ENCODE measurements at places on chromosomes 2 and 18.

DNA sequence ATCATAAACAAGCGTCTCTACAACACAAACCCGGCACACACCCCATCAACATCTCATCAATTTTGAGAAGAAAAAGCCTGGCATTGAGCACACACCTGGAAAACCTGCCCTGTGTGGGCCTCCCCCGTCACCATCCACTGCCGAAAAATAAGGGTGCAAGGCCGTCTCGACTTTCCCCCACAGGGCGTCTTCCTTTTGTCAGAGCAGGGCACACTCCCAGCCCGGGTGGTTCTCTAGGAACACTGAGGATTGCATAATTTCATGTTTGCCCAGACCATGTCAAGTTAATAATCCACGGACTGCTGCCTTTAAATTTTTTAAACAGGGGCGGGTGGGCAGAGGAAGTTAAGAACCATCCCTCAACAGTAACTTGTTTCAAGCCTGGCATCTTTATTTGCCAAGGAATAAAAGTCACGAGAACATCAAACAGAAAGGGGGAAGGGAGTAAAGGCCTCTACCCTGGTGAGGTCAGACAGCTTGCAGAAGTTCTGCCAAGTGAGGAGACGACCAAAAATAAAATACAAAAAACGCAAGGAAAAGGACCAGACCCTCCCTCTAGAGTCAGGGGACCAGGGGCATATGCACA is 2.1 kb downstream of the TFCP2L1 start:
- no peak for DNase-seq

GRCh38 chr18:73717570-73717969 is 430.1 kb downstream of the FBXO15 start:
- DNase-seq, result no peak

- DNase-seq, result no peak
These were observed 35.2 kb downstream of the MTHFD2 start for GRCh38 chr2:74233648-74234047.

DNA sequence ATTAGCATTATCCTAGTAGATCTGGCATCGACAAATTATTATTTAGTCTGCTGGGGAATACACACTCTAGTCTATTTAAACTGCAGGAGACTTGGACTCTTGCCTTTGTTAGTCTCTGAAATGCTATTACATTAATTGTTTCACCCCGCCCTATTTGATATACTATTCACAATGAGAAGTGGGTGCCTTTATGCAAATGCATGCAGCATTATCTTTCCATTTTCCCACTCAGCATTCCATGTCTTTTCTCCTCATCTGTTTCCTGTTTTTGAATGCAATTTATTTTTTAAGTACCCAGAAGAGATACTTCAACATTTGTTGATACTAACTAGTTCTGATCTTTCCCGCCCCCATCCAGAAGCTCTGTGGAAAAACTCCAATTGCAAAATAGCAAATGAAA is 395.3 kb upstream of the NXPH2 start:
- no peak for DNase-seq

- no peak for DNase-seq
These were observed 4.4 kb downstream of the HDLBP start for GRCh38 chr2:241310917-241311566.

DNA sequence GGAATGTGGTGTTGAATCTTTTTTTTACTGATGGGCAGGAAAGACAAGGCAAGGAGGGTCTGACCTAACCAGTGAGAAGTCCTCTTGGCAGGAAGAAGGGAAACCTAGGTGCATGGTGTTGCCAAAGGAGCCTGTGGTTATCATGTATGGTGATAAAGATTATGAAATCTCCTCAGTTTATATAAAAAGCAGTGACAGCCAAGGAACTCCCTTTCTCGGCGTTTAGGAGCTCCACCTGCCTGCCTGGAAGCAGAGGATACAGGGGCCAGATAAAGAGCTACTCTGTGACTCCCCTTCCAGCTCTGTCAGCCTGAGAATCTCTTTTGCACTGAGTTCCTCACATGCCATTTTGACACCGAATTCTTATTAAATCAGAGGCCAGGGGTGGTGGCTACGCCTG is 26.1 kb downstream of the COLEC12 start:
- no peak for DNase-seq

GRCh38 chr2:127932199-127932876 is 46.6 kb upstream of the AMMECR1L start:
- no peak for DNase-seq

GRCh38 chr2:156841321-156841720 is 405.1 kb downstream of the GPD2 start:
- DNase-seq, result no peak

- DNase-seq, result no peak
These were observed 194.9 kb downstream of the LRATD1 start for GRCh38 chr2:14827226-14828023.

DNA sequence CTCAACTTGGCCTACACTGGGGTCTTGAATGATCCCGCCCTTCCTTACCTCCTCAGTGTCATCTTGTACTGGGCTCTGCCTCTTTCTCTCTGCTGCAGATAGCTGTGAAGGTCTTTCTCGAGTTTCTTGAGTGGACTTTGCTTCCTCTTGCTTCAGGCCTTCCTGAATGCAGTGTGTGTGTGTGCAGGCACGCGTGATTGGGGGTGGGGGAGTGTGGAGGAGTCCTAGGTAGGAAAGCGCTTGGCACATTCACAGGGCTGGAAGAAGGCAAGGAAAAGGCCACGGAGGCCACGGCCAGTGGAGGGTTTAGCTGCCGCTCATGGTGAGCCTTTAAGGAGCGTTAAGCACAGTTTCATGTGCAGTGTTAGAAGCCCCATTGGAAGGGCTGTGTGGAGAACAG is 5.5 kb downstream of the RALB start:
- no peak for DNase-seq

DNA sequence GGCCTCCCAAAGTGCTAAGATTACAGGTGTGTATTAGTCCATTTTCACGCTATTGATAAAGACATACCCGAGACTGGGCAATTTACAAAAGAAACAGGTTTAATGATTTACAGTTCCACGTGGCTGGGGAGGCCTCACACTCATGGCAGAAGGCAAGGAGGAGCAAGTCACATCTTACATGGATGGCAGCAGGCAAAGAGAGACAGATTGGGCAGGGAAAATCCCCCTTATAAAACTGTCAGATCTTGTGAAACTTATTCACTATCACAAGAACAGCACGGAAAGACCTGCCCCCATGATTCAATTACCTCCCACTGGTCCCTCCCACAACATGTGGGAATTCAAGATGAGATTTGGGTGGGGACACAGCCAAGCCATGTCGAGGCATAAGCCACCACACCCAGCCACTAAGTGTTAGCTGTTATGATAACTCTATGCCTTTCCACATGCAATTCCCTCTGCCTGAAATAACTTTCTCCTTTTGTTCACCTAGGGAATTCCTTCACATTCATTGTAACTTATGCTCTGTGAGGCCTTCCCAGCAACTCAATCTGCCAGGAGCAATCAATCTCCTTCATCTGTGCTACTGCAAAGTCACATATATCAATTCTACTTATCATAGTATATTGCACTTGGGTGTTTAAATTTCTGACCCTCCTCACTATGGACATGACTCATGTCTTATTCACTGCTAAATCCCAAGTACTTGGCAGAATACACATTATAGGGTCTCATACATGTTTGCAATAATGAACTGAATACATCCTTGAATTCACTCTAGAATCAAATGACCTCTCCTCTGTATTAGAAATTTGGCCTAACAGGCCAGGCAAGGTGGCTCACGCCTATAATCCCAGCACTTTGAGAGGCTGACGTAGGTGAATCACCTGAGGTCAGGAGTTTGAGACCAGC is 7.4 kb downstream of the MCEE start:
- no peak for DNase-seq

- DNase-seq, result no peak
These were observed 1.5 kb upstream of the DGUOK start for GRCh38 chr2:73925033-73925704.

DNA sequence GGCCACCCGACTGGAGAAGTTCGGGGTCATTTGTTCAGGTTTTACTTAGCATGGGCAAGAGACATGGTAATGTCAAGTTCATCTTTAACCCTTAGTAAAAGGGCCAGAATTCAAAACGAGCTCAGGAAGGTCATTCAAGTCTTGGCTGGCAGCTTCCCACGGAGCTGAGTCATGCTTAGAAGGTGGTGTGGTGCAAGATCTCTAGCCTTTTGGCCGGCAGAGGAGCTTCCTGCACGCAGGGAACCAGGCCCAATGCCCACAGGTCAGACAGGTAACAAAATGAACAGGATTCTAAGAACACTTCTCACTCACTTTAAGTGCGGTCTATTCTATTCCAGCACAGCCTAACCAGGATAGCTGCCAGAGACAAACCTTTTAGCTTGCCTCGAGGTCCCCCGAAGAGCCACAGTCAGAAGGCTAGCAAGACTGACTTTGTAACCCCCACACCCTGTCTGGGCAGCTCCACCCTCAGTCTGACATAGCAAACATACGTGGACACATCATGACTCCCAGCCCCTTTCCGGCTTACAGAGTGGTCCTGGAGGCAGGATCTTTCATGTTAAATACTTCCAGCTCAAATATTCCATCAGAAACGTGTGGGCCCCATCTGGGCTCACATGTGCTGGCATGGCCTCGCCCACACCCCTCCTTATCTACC is 292.7 kb downstream of the BCL11A start:
- no peak for DNase-seq

DNA sequence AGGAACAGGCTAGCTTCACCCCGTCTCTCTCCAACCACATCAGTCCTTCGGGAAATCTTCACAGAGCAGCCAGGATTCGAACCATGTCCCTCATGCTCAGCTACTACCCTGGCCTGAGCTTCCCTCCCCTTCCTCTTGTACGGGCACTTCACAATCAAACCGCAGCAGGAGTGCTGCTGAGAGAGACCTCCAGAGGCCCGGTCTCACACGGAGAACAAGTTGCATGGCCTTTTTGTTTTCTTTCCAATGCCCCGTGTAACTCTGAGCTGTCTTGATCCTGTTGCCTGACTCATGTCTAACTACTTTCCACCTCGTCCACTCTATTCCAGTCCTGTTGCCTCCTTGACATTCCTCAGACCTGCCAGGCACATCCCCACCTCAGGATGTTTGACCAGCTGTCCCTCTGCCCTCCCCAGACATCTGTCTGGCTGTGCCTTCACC is 25.4 kb downstream of the FBLN7 start:
- no peak for DNase-seq

- DNase-seq, result no peak
These were observed 216.3 kb upstream of the ID2 start for GRCh38 chr2:8465560-8465959.

DNA sequence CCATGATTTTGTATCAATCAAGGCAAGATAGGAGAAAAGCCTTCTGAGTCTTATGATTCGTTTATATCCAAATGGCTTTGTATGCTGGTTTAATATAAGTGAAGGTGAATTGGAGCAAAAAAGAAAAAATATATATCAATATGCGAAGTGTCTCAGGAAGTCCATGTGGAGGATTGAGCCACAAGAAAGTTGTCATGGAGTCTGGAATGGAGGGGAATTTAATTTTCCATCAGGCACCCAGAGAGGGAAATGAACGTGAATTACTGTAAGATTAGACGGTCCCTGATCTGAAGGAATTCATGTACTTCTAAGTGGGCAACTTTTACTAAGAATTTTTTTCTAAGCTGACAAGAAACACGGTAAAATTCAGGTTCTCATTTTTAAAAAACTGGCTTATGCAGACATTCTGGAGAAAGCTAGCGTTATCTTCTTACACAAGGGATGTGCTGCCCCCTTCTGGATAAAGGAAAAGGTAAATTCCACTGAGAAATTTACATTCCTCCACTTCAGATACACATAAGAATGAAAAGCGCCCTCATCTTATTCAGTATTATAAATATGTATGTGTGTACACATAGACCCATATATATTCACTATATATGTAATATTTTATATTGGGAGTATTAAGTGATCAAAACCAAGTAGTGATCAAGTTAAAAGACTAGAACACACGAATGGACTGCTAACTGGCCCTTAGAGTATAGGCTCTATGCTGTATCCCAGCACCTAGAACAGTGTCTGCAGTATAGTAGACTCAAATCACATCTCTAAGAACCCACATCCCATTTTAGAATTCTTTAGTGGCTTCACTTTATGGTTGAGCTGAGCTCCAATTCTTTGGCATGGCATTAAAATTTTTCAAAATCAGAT is 289.0 kb upstream of the TFPI start:
- peak; percentile 53 for DNase-seq

GRCh38 chr2:63862806-63863205 is 21.1 kb downstream of the UGP2 start:
- no peak for DNase-seq

GRCh38 chr2:127321303-127321702 is 27.4 kb upstream of the ERCC3 start:
- DNase-seq, result no peak

GRCh38 chr2:14781142-14781541 is 148.6 kb downstream of the LRATD1 start:
- DNase-seq, result no peak

DNA sequence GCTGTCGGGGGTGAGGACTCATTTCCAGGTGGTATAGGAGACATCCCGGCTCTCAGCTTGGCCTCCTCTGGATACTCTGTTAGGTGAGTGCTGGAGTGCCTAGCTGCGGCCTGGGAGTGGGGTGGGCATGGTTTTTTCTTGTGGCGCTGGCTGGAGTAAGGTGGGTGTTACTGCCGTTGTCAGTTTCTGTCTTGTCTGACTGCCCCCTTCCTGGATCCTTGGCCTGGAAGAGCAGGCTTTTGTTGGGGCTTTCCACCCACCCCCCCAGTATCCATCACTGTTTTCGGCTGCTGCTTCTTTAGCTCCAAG is 69.2 kb downstream of the DGKD start:
- DNase-seq, result no peak

DNA sequence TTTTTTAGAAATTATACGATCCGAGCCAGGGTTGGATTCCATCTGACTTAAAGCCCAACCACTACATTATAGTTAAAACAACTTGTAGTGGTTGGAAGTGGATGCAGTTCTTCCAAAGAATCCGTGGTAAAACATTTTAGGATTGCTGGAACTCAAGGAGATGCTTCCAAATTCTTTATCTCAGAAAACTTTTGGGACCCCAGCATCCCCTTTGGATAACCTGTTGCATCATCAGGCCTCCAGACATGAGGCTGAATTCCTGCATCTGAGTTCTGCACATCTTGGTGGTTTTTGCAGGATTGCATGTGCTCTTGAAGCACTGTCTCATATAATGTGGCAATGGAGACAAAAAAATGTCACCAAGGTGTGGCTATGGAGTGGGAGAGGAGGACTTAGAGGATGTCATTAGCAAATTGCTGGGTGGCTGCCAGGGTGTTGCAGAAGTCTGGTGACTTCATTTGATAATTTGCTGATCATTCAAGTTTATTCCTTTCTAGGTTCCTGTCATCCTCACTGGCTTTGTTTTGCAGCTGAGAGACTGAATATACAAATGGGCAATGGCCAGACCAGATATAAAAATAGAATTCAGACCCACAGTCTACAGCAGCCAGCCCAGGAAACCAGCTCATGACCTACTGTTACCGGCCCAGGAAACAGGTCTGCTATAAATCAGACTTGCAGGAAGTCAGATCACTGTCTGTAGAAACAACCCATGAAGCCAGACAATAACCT is 207.7 kb downstream of the BCL2 start:
- DNase-seq, result no peak

DNA sequence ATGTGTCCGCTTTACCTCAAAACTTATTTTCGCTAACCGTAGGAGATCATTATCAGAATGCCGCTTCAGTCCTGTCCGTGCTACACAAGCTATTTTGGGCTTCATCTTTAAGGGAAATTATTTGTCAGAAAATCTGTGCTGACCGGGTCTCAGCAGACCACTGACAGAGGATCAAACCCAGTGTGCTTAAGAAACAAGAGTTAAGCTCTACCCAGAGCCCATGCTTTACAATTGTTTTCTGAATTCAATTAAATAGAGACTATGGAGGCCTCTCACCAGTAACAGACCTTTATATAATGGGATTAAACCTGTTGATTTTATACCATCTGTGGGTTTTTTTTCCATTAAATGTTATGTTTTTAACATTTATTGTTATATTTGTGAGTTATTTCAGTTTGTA is 1956.7 kb upstream of the PIK3C3 start:
- no peak for DNase-seq

GRCh38 chr2:242004902-242005230 is 135.3 kb downstream of the RTP5 start:
- DNase-seq, result no peak

Data from iPS-NIHi11 (cell line).